Thyroid gland (tissue), 4 donors: ENCODE measurements at places on chromosomes 2 and 18. TPM values are rescaled to one million over a fixed set of nuclear protein-coding genes. Genes with fewer than 3 reads are reported as not detected.

Gene PLEK
- 12.0 TPM for total RNA-seq

- DNase-seq: no peak
- H3K36me3 ChIP-seq: no peaks in the 10 kb centered on the region
- H3K4me1 ChIP-seq: no peaks in the 10 kb centered on the region
- H3K27me3 ChIP-seq: no peaks in the 10 kb centered on the region
- H3K27ac ChIP-seq: no peak overlapping the region
- H3K4me3 ChIP-seq: no peak overlapping the region
Observed at GRCh38 chr2:235080101-235080500, 128.3 kb downstream of the SH3BP4 start.

- peak; percentile 10 for DNase-seq
- no peaks in the 10 kb centered on the region for H3K27me3 ChIP-seq
- peaks cover 12% of the 10 kb centered on the region for H3K4me1 ChIP-seq
- no peaks in the 10 kb centered on the region for H3K36me3 ChIP-seq
Observed at GRCh38 chr2:26302846-26303245, 43.1 kb upstream of the SELENOI start.

Gene C2orf72
- total RNA-seq: not detected

- H3K27me3 ChIP-seq: no peaks in the 10 kb centered on the region
- H3K4me3 ChIP-seq: no peak overlapping the region
- no peaks in the 10 kb centered on the region for H3K36me3 ChIP-seq
- no peaks in the 10 kb centered on the region for H3K4me1 ChIP-seq
Observed at GRCh38 chr2:182503886-182504285, 77.0 kb upstream of the PDE1A start.

DNA sequence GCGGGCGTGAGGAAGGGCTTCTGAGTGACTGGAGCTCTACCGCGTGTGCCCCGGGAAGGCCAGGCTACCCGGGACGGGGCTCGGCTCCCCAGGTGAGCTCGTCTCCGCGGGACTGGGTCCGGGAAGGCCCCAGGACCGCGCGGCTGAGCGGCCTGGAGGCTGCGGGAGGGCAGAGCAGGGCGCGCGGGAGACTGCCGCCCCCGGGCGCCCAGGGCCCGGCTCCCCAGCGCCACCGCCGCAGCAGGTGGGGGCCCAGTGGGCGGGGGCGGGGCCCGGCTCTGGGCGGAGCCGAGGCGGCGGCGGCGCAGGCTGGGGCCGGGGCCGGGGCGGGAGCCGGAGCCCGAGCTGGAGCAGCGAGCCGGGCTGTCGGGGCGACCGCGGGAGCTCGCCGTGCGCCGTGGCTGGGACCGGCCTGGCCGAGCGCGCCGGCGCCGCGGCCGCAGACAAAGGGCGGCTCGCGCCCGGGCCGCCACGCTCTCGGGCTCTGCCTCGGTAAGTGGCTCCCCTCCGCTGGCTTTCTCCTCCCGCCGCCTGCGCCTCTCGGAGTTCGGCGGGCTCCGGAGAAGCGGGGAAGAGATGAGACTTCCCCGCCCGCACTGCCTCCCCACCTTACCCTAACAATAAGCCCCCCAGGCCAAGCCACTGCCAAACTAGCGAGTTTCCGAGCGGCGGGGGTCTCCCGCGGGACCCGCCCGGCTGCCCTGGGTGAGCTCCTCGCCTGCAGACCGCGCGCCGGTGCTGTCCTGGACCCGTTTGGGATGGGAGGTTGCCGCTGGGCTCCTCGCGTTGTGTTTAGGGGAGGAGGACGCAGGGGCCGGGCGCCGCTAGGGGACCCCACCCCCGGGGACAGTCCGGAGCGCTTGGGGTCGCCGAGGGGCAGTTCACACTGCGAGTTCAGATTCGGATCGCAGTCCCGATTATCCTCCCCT lies at the start of gene MAPK4:
Gene MAPK4, plus strand, starts transcription at position 336 of the 929 bp plus-strand sequence. CDS start 103,872 bp downstream, outside the sequence.
- H3K27ac ChIP-seq: peak within 1 kb of the TSS; percentile 77
- peaks cover 18% of the 10 kb centered on the region for H3K4me1 ChIP-seq
- H3K36me3 ChIP-seq: no peaks in the 10 kb centered on the region
- peak within 1 kb of the TSS; percentile 55 for H3K4me3 ChIP-seq
- DNase-seq: peak; percentile 68

Gene POTEI
- not detected for total RNA-seq

Gene SNTG2
- total RNA-seq: 4.2 TPM

DNA sequence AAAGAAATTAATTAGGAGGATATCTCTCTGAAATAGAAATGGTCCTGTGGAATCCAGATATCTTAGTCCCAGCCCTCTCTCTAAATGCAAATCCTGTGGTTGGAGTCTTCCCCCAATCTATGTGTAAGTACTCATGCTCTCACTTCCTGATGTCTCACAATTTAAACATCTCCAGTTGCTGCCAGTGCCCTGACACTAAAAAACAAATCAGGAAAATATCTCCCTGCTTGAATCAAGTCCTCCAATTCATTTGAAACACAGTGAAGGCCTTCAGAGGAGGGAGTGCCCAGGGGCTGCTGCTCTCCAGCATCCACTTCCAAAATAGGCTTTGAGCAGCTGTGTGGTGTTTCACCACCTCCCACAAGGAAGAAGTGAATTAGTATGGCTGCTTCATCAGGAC lies 413.8 kb downstream of the RAD51AP2 start:
- H3K27ac ChIP-seq: no peak overlapping the region
- no peaks in the 10 kb centered on the region for H3K36me3 ChIP-seq
- peaks cover 18% of the 10 kb centered on the region for H3K4me1 ChIP-seq
- no peaks in the 10 kb centered on the region for H3K27me3 ChIP-seq

DNA sequence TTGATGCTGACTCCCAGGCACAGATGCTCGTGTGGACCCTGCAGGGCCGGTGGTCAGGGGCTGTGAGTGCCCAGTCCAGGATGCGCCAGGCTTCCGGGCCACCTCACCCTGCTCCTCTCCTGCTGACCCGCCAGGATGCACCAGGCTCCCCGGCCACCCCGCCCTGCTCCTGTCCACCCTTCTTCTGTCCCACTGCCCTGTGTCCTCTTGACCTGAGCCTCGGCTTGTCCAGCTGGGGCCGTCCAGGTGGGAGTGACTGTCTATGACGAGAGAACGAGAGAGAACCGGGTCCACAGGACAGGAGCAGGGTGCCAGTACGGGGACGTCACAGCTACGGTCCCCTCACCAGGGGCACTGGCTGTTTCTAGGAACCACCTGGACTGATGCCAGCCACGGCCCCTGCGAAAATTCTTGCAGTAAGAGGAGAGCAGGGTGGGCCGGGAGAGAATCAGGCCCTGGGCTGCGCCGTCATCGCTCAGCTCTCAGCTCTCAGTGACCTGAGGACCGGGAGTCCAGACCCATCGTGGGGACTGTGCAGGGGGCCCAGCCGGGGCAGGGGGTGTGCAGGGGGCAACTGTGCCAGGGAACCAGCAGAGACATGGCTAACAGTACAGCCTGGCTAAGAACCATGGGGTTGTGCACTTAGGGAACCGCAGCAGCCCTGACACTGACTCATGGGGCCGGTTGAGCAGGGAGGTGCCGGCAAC lies 12.9 kb upstream of the NFATC1 start:
- peaks cover under 1% of the 10 kb centered on the region for H3K27me3 ChIP-seq
- H3K27ac ChIP-seq: no peak overlapping the region
- H3K36me3 ChIP-seq: no peaks in the 10 kb centered on the region
- no peak for DNase-seq
- H3K4me3 ChIP-seq: no peak overlapping the region

DNA sequence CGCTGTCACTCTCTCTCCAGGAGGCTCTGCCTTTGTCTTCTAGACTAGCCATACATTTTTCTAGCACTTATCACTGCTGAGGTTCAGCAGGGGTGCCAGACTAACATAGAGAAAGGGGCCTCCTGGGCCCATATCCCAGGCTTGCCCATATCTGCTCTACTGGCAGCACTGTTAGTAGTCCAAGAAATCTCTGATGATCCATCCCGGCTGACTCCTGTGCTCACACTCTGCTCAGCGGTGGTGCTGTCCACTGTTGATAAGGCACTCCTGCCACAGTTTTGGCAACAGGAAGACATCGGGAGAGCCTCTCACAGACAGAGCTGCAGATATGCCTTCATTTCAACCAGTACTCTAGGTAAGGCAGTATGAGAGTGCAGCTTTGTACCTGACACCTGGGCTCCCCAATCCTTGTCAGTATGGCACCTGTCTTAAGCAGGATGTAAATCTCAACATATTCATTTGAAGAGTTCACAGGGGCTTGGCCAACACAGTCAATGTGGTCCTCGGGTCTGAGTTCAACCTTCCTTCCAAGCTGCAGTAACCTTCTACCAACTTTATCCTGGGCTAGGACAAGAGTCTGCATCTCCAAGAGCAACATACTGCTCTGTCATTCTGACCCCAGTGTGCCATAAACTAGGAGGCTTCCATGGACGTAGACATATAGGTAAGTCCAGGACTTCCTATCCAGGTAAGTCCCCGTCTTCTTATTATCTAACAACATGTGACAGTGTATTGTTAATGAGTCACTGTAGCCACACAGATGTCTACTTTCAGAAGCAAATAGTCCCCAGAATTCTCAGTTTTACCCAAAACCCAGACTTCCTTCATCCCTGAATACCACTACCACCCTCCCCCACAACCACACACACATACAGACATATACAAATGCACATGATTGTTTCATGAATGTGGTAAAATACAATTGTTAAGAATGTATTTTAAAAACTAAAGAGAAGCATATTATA lies 16.2 kb downstream of the KLF7 start:
- no peaks in the 10 kb centered on the region for H3K36me3 ChIP-seq
- H3K27ac ChIP-seq: peak overlapping the region; percentile 3
- no peaks in the 10 kb centered on the region for H3K27me3 ChIP-seq
- DNase-seq: no peak

DNA sequence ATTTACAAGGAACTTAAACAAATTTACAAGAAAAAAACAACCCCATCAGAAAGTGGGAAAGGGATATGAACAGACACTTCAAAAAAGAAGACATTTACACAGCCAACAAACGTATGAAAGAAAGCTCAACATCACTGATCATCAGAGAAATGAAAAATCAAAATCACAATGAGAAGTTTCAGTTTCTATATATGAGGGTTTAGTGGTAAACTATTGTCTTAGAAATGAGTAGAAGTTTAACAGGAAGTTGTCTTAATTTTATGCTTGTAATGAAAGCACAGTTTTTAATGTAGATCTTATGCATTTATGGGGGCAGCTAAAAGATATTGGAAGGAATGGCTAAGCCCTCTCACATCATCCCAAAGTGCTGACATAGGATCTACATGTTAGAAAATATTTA lies 325.4 kb downstream of the ERBB4 start:
- H3K4me1 ChIP-seq: no peaks in the 10 kb centered on the region
- H3K36me3 ChIP-seq: no peaks in the 10 kb centered on the region
- no peak overlapping the region for H3K4me3 ChIP-seq
- no peak overlapping the region for H3K27ac ChIP-seq
- no peak for DNase-seq
- H3K27me3 ChIP-seq: no peaks in the 10 kb centered on the region

Gene IL1R2
- total RNA-seq: 3.3 TPM

Gene GBX2
- not detected for total RNA-seq

Gene L3MBTL4
- 15.2 TPM for total RNA-seq

GRCh38 chr2:96241227-96241626 lies 24.6 kb downstream of the TMEM127 start:
- no peaks in the 10 kb centered on the region for H3K27me3 ChIP-seq
- DNase-seq: no peak
- no peaks in the 10 kb centered on the region for H3K36me3 ChIP-seq
- no peak overlapping the region for H3K4me3 ChIP-seq
- peaks cover 4% of the 10 kb centered on the region for H3K4me1 ChIP-seq
- no peak overlapping the region for H3K27ac ChIP-seq

Gene ZFP36L2
- 170 TPM for total RNA-seq

- H3K4me3 ChIP-seq: no peak overlapping the region
- H3K27ac ChIP-seq: no peak overlapping the region
- no peaks in the 10 kb centered on the region for H3K36me3 ChIP-seq
- H3K4me1 ChIP-seq: peaks cover 12% of the 10 kb centered on the region
Observed at GRCh38 chr2:46657042-46657504, 177.7 kb downstream of the TMEM247 start.

Gene PSMD1
- 63.5 TPM for total RNA-seq

GRCh38 chr2:218853766-218854165 lies 5.8 kb upstream of the WNT6 start:
- H3K4me3 ChIP-seq: no peak overlapping the region
- peaks cover 4% of the 10 kb centered on the region for H3K27me3 ChIP-seq
- no peak overlapping the region for H3K27ac ChIP-seq
- DNase-seq: no peak

Gene TDRD15
- under 0.01 TPM for total RNA-seq

GRCh38 chr2:44843641-44844310 lies 97.7 kb upstream of the SIX3 start:
- H3K36me3 ChIP-seq: no peaks in the 10 kb centered on the region
- DNase-seq: no peak
- H3K27ac ChIP-seq: no peak overlapping the region
- no peaks in the 10 kb centered on the region for H3K27me3 ChIP-seq

- no peak overlapping the region for H3K4me3 ChIP-seq
- peaks cover 18% of the 10 kb centered on the region for H3K27me3 ChIP-seq
- no peaks in the 10 kb centered on the region for H3K36me3 ChIP-seq
- H3K4me1 ChIP-seq: peaks cover 23% of the 10 kb centered on the region
Observed at GRCh38 chr2:232483923-232484627, 3.6 kb downstream of the ECEL1 start.

DNA sequence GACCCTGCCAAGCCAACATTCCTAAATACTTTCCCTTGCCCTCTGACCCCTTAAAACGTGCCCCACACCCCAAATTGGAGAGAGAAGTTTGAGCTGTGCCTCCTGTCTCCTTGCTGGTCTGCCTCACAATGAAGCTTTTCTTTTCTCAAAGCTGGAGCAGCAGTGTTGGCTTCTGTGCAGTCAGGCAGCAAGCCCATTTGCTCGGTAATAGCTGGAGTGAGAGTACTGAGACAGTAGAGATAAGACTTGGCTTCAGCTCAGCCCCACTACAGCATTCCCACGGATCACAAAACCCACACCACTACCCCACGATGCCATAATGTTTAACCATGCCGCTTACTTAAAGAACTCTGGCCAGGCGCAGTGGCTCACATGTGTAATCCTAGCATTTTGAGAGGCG lies 73.0 kb downstream of the NCAPH start:
- DNase-seq: peak; percentile 59
- peak overlapping the region; percentile 19 for H3K27ac ChIP-seq
- H3K27me3 ChIP-seq: no peaks in the 10 kb centered on the region
- H3K4me1 ChIP-seq: peaks cover 7% of the 10 kb centered on the region
- no peaks in the 10 kb centered on the region for H3K36me3 ChIP-seq

- H3K4me3 ChIP-seq: no peak overlapping the region
- H3K36me3 ChIP-seq: no peaks in the 10 kb centered on the region
- H3K27ac ChIP-seq: no peak overlapping the region
- DNase-seq: no peak
- H3K4me1 ChIP-seq: no peaks in the 10 kb centered on the region
Observed at GRCh38 chr2:5618271-5618670, 73.9 kb upstream of the SOX11 start.

- no peaks in the 10 kb centered on the region for H3K27me3 ChIP-seq
- no peaks in the 10 kb centered on the region for H3K36me3 ChIP-seq
- H3K4me1 ChIP-seq: peaks cover 36% of the 10 kb centered on the region
- H3K27ac ChIP-seq: no peak overlapping the region
- H3K4me3 ChIP-seq: no peak overlapping the region
Observed at GRCh38 chr2:232008907-232009638, 47.6 kb downstream of the DIS3L2 start.

- H3K4me3 ChIP-seq: peak overlapping the region; percentile 64
- H3K27ac ChIP-seq: peak overlapping the region; percentile 73
- H3K4me1 ChIP-seq: peaks cover 11% of the 10 kb centered on the region
- peak; percentile 42 for DNase-seq
Observed at GRCh38 chr2:221571551-221572218, 419 bp downstream of the EPHA4 start.

Gene LYPD6B
- not detected for total RNA-seq
